SJSA1 (cell line): ENCODE measurements at places on chromosomes 1 and 21.
A peak's percentile ranks its signal among the peaks of the same experiment; 100 is the strongest.

GRCh38 chr1:39195166-39196111 lies 9.1 kb upstream of the MACF1 start:
- DNase-seq: peak; percentile 72

DNA sequence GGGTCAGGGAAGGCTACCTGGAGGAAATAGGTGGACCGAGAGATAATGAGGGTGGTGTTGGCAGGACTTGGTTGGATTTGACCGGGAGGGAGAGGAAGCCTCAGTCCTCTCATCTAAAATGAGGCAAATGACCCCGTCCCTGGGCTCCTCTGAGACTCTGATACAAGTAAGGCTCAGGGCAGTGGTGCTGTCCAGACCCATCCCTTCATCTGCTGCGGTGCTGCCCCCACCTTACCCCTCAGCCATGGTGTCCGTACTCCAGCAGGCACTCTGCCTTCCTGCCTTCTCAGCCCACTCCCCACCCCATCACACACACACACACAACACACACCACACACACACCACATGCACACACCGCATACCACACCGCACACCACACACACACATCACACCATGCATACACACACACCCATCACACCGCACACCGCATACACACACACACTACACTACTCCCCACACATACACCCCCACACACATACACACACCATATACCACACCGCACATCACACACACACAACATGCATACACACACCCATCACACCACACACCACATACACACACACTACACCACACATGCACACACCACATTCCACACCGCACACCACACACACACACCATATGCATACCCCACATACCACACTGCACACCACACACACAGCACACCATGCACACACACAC lies 29.4 kb upstream of the SLC26A9 start:
- DNase-seq: no peak

- no peak for DNase-seq
Measured at GRCh38 chr21:23853796-23854379, 1753.4 kb downstream of the MRPL39 start.

- DNase-seq: no peak
Measured at GRCh38 chr1:162284206-162284955, 92.3 kb downstream of the SPATA46 start.

DNA sequence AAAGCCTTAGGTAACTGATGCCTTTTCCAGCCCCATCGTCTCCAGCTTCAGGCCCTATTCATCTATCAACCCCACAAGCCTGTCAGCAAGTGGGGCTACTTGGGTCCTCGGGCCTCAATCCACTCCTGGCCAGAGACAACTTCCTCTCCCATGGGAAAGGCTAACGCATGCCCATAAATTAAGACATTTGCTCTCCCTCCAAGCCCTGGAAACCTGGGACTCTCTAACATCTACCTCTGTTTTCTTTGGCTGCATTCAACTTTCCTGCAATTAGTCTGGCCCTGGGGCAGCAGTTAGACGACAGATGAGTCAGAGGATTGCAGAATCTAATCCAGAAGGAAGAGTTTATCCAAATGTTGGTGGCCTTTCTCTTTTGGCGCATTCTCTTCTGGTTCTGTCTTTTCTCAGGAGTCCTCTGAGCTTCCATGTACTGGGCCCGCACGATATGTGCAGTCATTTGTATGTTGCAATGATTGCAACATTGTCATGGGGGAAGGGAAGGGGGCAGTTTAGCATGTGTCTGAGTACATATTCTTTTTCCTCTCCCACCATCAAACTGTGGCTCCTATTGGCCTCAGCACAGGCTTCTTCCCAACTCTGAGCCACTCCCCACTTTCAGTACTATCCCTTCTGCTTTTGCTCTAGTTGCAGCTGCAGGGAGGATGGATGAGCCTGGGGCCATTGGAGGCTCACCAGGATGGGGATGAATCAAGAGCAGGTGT lies 54.4 kb downstream of the NAV1 start:
- peak; percentile 74 for DNase-seq

DNA sequence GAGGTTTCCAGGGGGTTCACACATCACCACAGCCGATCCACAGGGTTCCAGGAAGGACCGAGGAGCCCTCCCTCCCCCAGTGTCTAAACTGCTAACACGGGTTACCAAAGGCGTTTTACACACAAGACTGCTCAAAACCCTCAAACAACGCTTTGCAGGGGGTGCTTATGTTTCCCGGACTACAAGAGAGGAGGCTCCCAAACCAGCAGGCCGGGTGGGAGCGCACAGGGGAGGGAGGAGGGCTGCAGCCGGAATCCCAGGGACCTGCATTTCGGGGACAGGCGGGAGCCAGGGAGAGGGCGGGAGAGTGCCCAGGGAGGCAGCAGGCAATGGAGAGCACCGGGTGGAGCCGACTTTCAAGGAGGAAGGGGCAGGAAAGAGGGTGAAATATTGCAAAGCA lies 50.8 kb downstream of the ACBD3 start:
- DNase-seq: peak; percentile 33

GRCh38 chr1:101377084-101377835 lies 140.4 kb downstream of the S1PR1 start:
- no peak for DNase-seq

DNA sequence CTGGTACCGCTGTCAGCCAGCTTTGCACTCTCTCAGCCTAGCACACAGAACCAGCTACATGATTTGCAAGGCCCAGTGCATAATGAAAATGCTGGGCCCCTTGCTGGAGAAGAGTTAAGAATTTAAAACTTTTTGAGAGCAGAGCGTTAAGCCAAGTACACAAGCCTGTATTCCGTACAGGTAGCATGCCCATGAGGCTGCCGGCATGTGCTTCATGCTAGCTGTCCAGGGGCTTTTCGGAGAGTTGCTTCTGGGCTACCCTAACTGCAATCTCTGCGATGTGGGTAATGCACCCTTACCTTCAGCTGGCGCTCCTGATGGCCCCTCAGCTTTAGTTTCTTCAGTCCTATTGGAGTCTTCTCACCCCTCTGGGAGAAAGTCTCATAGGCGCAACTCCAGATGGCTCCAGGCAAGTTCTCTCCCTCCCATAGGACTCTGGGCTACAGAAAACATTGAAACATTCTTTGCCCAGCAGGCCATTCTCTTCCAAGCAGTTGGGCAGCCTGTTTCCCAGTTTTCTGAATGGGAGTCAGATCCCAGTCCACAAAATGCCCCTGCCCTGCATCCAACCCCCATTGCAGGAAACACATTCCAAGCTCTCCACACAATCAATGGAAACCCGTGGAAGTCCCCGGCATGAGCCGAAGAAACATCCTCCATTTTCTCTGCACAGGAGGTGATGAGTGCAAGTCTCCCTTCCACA lies 5.7 kb upstream of the AKT3 start:
- DNase-seq: no peak

GRCh38 chr1:94067196-94067595 lies 53.8 kb downstream of the ABCA4 start:
- no peak for DNase-seq

GRCh38 chr1:199422206-199422605 lies 605.3 kb upstream of the NR5A2 start:
- no peak for DNase-seq

GRCh38 chr1:167503626-167504466 lies 14.5 kb downstream of the CD247 start:
- DNase-seq: no peak

DNA sequence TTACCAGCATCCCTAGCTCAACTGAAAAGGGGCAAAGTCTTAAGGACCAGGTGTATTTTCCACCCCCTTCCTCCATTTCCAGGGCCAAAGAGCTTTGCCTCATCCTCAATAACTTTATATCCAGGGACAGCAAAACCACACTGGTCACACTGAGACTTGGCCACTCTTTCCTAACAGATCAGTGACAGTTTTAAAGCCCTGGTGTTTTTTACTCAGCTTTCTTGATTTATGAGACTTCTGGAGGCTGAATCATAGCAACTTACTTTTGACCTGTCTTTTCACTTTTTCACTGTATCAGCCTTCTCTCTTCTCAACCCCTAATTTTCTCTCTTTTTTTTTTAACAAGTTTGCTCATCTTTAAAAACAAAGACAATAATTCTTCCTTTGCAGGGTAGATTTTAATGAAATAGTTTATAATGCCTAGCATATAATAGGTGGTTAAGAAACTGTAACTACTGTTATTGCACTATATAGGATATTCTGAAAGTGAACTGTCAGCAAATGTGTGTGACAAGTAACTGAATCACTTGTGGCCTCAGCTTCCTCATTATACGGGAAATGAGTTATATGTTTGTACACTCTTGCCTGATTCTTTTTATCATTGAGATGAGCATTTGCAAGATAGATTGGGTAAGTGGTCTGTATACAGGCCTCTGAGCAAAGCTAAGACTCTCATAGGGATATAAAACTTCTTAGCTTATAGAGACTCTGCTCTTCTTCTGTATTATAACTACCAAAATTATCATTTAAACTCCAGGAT lies 19.7 kb upstream of the DYNLT5 start:
- DNase-seq: no peak

DNA sequence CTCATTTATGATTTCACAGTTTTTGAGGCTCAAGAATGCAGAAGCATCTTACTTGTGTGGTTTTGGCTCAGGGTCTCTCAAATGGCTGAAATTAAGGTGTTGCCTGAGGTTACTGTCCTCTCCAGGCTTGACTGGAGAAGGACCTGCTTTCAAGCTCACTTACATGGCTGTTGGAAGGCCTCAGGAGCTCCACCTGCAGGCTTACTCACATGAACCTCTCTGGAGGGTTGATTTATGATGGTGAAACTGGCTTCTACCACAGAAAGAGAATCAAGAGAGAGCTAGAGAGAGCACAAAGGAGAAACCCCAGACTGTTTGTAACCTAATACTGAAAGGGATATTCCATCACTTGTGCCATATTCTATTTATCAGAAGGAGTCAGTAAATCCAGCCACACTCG lies 6.2 kb upstream of the KCNK2 start:
- no peak for DNase-seq

DNA sequence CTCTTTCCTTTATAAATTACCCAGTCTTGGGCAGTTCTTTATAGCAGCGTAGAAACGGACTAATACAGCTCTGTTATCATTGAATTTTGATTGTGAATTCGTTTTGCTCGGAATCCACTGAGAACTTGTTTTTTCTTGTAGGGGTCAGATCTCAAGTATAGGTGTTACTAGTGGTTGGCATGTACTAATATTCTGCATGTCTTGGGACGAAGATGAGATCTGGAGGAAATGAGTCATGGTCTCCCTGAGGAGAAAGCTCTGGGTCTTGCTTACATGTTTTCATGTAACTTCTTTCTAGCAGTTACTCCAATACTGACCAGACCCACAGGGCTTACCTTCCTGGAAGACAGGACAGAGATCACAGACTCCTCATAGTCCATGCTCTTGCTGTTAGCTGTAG lies 30.3 kb downstream of the ZSCAN20 start:
- no peak for DNase-seq

DNA sequence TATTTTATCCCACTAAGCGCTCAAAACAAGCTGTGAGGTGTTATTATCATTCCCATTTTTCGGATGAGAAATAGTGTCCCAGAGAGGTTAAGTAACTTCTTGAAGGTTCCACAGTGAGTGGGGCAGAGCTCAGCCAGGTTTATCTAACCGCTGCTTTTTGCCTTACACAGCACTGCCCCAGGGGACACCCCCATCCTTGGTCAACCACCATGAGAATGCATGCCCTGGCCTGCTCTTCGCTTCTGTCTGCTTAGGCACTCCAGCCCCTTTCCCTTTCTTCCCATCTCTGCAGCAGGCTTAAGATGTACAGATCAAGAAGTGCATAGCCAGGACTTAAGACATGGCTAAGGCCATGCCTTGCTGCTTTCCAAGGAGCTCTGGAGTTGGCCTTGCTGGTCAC lies 159.0 kb upstream of the CD34 start:
- DNase-seq: no peak

- no peak for DNase-seq
Measured at GRCh38 chr21:40618191-40618973, 228.6 kb downstream of the DSCAM start.

DNA sequence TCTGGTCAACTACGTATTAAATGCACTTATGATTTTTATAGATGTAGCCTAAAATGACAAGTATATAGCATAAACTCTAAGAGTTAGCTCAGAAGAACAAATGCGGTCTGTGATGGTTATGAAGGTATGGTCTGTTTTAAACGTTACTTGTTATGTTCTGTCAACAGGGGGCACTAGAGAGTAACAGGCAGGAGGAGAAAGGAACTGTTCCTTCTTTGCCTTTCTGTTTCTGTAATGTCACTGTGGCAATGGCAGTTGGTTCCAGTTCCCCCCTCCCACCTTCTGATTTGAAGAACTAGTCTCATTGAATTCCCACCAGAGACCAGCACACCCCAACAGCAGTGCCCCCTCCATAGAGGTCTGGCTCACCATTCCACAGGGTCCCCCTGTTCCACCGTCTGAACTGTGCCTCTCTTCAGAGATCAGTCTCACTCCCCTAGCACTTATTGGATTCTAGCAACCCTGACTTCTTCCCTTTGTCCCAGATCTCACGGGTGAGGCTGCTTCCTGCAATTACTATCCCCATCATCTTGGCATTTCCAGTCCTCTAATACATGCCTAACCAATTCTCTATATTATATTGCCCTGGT lies 14.0 kb downstream of the KRTAP24-1 start:
- no peak for DNase-seq

- no peak for DNase-seq
Measured at GRCh38 chr1:50453266-50453665, 30.0 kb upstream of the DMRTA2 start.

- DNase-seq: no peak
Measured at GRCh38 chr21:34072145-34073031, 990 bp upstream of the MRPS6 start.

GRCh38 chr1:9537863-9538668 lies 1.2 kb upstream of the SLC25A33 start:
- no peak for DNase-seq

GRCh38 chr1:218025454-218025853 lies 259.6 kb upstream of the RRP15 start:
- DNase-seq: no peak
